Sciatic nerve (tissue), 2 donors: ENCODE measurements at places on chromosomes 2 and 18. TPM values are rescaled to one million over a fixed set of nuclear protein-coding genes. Genes with fewer than 3 reads are reported as not detected.

TXNDC2 gene
- total RNA-seq: not detected

LYG1 gene
- 2.1 TPM for total RNA-seq

GPR55 gene
- total RNA-seq: 0.18 TPM

CHRND gene
- total RNA-seq: not detected

CCL20 gene
- total RNA-seq: 0.76 TPM

PRSS56 gene
- total RNA-seq: not detected
